Fibroblast of lung (primary cell): ENCODE measurements at places on chromosomes 2 and 18. TPM values are rescaled to one million over a fixed set of nuclear protein-coding genes. Genes with fewer than 3 reads are reported as not detected.

GRCh38 chr18:23300231-23300805 lies 152.8 kb upstream of the RIOK3 start:
- DNase-seq, result no peak

GRCh38 chr2:72583376-72583775 lies 242.5 kb downstream of the EXOC6B start:
- peak; percentile 4 for DNase-seq

- DNase-seq, result no peak
Measured at GRCh38 chr2:97267411-97268074, 154.6 kb downstream of the ANKRD36 start.

DNA sequence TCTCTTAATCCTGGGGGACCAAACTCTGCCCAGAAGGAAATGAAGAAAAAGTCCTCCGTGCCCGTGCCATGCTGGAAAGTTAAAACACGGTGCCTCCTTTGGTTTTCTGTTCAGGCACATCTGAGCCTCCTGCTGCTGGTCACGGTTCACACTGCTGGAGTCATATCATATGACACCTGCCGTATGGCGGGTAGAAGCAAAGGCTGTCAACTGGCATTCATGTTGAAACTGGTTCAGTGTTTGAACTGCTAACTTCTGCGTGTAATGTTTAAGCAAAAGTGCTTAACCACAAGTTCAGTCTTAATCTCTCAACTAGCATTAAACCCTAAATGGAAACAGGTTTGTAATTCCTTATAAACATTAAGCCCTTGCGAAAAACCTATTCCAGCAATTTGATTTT lies 3.1 kb downstream of the STK39 start:
- no peak for DNase-seq

CHRNG gene
- not detected in 2 replicates for total RNA-seq

DNA sequence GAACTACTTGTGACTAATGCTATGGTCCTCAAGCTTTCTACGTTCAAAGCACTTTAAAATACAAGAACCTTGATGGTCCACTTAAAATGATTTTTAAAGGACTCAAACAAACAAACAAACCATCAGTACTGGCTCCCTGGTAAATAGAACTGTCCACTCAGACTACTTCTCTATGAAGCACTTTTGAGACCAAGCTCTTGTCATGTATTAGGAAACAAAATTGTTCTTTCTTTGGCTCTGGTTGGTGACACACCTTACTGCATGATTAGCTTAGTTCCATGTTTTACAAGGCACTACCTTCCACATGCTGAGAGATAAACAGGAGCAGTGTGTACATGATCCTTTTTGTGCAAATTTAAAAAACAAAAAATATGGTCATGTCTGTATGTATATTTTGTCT lies 19.7 kb downstream of the DARS1 start:
- DNase-seq, result no peak
